ENCODE measurements at places on chromosomes 5 and 9.

- no peak for DNase-seq
Observed at GRCh38 chr5:35561396-35561795, 56.3 kb upstream of the SPEF2 start.

GRCh38 chr5:64688965-64689364 is 1.3 kb upstream of the SHISAL2B start:
- no peak for DNase-seq

GRCh38 chr5:109931049-109931780 is 241.5 kb downstream of the MAN2A1 start:
- no peak for DNase-seq

- no peak for DNase-seq
Observed at GRCh38 chr5:42875785-42876374, 64.2 kb upstream of the SELENOP start.

GRCh38 chr9:130437011-130437789 is 7.6 kb upstream of the ASS1 start:
- DNase-seq, result no peak

GRCh38 chr5:132269635-132270334 is 12.3 kb downstream of the PDLIM4 start:
- DNase-seq, result no peak

GRCh38 chr5:97243353-97243752 is 60.3 kb upstream of the RIOK2 start:
- no peak for DNase-seq

DNA sequence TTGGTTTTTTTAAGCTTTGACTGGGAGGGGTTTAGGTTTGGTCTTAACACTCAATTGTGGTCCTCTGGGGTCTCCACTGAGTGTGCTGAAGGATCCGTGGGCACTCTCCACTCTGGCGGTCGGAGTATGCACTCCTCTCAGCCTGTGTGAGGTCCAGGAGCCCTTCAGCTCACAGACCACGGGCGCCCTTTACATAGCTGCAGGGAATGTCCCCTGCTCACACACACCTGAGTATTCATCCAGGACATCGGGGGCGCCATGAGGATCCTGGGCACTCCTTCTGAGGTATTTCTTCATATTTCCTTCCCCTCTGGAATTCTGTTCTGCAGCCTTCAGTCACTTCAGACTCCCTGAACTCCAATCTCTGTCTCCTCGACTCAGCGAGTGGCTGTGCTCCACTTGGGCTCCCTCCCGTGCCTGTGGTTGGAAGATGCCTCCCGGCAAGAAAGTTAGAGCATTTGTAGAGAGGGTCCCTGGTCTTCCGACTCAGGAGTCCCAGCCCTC is 12.5 kb downstream of the TRIP13 start:
- DNase-seq, result no peak

- no peak for DNase-seq
Observed at GRCh38 chr9:88776717-88777497, 214.4 kb upstream of the S1PR3 start.

DNA sequence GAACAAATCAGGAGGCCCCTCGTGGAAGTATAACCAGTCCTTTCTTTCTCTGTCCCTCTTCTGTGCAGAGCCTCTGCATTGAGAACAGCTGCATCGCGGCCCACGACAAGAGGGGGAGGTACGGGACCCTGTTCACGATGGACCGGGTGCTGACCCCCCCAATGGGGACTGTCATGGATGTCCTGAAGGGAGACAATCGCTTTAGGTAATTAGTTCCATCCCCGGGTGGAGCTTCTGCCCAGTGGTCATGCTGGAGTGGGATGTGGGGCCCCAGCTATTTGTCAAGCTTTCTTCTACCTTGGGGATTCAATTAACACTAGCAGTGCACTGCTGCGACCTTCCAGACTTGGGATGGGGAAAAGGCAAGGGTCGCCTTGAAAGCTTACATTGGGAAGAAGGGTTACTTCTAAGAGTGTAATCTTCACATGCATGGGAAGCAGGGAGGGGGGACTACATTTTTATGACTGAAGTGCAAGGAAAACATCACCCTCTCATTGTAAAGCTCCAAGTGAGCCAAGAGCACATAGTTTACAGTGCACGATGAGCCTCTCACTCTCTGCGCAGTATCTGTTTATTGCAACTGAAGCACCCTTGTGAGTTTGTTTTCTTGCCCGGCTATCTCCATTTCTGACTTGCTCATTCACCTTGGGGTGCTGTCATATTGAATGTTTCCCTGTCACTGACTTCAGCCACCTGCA is 27.0 kb downstream of the TGFBI start:
- DNase-seq, result no peak

DNA sequence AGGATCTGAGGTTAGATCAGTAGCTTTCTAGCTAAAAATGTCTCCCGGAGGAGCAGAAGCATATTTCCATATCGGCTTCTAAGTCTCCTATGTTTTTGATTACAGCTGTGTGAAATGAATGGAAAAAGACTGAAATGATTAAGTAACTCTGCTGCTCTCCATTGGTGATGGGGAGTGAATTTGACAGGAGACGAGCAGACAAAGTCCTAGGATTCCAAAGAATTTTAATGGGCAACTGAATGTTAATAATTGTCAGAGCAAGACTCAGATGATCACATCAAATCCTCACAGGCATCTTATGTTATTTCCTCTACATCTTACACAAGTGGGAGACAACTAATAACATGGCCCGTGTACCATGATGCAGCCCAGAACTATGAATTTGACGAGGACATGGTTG is 66.8 kb downstream of the LIX1 start:
- DNase-seq, result no peak

- DNase-seq, result no peak
Observed at GRCh38 chr5:73030995-73031394, 75.2 kb downstream of the FCHO2 start.

GRCh38 chr9:76510041-76510440 is 51.1 kb downstream of the GCNT1 start:
- DNase-seq, result no peak

GRCh38 chr9:29865764-29866313 is 2292.6 kb upstream of the C9orf72 start:
- no peak for DNase-seq

DNA sequence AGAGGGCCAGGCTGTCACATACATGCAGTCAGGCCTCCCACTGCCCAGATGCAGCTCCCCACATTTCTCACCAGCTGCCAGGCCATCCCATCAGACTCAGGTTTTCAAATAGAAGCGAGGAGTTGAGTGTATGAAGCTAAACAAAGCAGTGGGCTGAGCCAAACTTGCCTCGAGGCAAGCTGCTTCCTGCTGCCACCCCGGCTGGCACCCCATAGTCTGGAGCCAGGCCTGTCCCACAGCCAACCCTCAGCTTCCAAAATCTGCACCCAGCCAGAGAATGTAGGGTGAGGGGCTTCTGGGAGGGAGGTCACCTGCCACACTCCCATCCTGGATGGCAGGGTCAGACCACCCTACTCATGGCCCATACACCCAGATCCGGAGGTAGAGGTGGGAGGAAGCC is 22.3 kb upstream of the ALDH1B1 start:
- DNase-seq, result no peak

DNA sequence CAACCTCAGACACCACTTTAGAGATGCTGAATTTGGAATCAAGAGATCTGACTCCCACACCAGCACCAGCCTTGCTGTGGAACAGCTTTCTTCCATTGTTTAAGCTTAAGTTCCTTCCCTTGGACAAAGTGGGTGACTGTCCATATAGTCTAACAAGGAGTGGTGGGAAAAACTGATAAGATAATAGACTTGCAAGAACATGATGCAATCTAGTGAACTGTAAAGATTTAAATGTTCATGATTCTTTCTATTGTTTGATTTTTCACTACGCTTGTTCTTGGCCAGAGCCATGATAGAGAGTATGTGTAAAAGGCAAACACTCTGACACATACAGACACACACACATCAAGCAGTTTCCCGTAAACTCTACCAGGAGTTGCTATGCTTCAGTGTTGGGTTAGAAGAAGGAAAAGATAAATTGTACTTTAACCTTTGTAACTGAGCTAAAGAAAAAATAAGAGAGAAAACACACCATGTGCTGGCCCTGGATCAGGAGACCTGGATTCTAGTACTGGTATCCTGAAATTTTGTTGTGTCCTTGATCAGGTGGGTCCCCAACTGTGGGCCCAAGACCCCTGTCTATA is 94.3 kb downstream of the PAPPA start:
- no peak for DNase-seq

DNA sequence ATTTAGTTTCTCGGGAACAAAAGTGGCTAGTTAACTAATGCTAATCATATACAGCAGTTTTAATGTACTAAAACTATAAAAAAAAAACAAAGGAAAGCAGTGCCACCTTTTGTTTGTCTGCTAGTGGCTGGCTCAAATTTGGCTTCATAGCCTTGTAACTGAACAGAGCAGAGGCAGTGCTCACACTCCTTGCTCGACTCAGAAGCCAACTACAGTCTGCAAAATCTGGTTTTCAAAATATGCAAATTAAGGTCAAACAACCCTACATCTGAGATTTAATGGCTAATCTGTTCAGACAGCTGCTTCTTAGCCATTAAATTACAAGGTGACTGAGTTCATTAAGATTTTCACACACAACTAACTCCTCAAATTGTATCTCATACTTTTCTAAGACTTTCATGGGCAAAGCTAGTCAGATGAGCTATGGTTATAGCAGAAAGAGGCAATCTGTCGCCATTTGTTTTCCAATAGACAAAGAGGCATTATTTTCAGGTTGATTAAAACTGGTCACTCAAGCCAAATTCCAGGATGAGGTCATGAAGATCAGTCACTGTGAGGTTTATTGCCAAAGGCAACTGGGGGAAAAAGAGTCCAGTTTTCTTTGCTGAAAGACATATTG is 56.8 kb upstream of the EPB41L4A start:
- no peak for DNase-seq

- DNase-seq, result no peak
Observed at GRCh38 chr9:16262477-16263261, 607.8 kb downstream of the BNC2 start.

DNA sequence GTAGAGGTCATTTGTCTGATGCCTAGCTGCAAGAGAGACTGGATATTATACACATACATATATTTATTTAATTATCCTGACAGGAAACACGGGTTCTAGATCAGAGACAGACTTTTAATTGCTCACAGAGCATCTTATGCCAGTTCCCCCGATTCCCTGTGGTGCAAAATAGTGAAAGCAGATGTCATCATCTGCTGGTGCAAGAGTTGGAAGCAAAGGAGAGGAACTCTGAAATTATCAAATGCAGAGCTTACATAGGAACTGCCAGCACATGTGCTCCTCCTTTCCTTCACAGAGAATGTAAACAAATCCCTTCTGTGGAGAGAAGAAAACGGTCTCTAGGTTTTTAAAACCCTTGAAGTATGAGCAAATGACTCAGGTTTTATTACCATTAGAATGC is 69.3 kb downstream of the DTWD2 start:
- no peak for DNase-seq

DNA sequence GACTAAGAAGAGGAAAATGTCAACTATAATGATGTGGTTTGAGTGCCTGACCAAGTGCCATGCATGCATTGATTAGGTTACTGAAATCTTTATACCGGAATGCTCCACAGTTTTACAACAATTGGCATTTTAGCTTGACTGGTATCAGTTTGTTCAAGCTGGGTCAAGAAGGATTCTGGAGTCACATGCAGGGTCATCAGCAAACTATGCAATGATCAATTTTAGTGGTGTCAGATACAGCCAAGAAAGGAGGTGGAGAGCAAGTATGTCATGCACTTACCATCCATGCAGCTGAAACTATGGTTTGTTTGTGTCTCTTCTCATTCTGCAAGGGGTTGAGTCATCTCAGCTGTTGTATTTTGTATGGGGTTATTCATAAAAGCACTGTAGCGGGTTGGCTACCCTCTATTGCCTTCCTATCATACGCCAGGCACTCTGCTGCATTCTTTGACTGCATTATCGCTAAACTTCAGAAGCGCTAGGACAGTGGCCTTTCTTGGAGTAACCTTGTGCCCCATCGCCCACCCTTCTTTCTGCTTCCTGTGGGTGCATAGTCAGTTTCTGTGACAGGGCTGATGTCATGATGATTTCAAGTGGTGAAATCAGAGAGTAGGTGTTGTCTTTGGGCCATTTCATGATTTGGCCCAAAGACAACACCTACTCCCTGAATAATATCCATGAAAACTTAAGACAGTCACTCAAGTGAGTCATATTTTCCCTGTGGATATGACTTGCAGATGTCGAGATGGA is 145.4 kb downstream of the MTX3 start:
- no peak for DNase-seq

- DNase-seq, result no peak
Observed at GRCh38 chr9:35424356-35425352, 65.3 kb upstream of the RUSC2 start.

DNA sequence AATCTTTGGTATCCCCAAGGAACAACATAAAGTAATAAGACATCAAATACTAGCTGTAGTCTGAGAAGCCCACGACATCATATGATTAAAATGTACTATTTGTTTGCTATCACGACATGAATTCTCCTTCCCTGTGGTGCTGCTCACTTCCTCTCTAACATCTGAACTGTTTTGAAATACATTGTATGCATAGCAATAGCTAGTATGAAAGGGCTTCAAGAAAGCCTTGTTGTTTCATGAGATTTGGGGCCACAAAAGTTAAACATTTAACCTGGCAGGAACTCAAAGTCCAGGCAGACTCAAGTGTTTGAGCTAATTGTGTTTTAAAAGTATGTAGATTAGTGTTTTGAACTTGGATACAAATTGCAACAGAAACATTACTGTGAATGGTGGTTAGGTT is 237.4 kb upstream of the PTGER4 start:
- DNase-seq, result no peak

- DNase-seq, result no peak
Observed at GRCh38 chr9:115524453-115525059, 406.6 kb upstream of the TNC start.

GRCh38 chr9:2466703-2467102 is 154.9 kb upstream of the VLDLR start:
- no peak for DNase-seq

- DNase-seq, result no peak
Observed at GRCh38 chr5:9405196-9405754, 140.6 kb downstream of the SEMA5A start.

DNA sequence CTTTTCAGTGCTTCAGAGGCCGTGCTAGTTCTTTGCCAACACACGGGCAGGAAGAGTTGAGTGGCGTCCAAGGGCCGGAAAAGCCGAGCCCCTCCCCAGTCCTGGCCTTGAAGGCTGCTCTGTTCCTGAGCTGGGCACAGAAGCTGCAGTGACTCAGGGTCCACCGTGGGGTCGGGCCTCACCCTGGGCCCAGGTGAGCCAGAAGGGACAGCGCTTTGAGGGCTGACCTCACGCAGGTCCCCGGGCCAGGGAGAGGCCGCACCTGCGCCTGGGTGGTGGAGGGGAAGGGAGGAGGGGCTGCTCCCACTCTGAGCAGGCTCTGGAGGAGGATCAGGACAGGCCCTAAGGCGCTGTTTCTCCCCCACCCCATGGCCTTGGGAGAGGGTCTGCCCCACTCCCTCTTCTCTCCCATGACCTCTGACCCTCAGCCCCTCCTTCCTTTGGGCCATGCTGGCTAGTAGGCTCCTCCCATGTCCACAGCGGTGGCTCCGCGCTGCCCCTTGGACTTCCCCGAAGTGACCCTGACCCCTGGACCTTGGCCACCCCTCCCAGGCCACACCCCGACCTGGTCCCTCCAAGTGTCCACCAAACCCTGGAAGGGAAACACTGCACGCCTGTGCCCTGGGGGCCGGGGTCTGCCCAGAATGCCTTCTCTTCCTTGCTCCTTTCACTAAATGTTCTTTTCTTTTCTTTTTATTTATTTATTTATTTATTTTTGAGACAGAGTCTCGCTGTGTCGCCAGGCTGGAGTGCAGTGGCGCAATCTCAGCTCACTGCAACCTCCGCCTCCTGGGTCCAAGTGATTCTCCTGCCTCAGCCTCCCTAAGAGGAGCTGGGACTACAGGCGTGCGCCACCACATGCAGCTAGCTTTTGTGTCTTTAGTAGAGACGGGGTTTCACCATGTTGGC is 19.7 kb upstream of the SLC6A19 start:
- no peak for DNase-seq

All from activated naive CD4-positive, alpha-beta T cell (primary cell).